ENCODE measurements at places on chromosomes 2 and 18.

GRCh38 chr2:86226070-86226469 lies 26.8 kb downstream of the MRPL35 start:
- DNase-seq, result no peak

DNA sequence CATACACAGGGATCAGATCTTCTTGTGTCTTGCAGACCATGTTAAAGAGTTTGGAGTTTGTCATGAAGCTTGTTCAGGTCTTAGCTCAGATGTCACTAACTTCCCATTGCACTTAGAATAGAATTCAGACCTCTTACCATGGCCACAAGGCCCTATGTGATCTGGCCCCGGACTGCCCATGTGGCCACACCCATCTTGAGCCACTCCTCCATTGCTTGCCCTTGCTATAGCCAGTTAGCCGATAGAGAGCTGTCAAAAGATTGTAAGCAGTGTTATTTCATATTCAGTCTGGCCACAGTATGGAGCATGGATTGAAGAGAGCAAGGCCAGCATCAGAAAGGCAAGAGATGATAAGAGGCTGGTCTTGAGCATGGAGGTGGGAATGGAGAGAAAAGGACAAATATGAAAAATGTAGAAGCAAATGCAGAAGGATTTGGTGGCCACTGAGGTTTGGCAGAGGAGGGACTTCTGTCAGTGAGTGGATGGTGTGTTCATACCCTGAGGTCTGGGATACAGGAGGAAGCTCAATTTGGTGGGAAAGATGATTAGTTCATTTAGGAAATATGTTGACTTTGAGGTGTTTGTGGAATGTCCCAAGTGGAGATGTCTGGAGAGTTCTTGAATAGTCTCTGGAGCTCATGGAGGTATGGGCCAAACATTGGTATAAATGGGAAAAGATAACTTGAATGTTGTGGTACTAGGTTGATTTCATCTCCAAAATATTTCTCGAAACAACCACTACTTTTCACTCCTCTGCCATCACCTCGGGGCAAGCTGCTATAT lies 10.6 kb downstream of the DGUOK start:
- DNase-seq, result no peak

DNA sequence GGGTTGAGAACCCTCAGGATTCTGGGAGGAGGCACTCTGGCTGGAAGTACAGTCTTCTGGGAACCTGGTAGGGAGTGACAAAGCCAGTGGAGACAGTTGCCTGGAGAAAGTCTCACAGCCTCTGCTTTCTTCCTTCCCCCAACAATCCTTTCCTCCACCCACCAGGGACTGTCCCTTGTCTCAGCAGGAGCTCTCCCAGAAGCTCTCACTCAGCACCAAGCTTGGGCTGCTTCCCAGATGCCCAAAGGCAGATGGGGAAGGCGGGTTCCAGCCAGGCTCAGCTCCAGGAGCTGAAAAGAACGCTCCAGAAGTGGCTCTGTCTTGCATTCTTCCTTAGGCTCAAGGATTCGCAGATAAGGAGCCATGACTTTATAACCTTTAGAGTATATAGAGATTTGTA lies 7.6 kb upstream of the NAGK start:
- no peak for DNase-seq

DNA sequence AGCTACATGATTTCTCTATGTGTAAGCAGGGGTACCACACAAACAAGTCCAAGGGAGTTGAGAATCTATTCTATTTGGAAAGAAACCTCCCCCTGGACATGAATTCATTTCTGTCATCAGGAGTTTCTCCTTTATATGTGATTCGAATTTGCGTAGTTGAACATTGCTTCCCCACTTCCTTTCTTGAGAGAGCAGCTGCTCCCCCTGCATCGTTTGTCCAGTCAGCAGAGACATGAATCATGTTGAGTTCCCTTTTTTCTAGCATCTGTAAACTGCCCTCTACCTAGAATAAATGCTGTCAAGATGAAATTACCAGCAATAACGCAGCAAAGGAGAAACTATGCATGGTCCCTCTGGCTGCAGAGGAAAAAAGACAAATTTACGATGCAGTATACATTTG lies 73.8 kb downstream of the KIF5C start:
- DNase-seq, result no peak

DNA sequence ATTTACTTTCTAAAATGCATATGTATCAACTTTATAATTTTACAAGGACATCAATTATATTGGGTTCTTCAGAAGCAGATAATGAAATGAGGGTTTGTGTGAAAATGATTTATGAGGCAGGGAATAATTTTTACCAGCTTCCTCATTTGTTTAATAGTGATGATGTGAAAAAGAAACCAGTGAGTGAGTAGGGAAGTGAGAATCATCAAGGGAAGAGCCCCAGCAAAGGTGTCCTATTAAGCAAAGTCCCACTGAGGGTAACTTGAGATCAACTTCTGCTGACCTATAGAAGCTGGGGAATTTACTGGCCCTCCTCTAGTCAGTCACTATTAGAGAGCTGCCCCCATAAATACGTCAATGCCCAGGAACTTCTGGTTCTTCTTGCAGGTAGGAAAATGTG lies 266.8 kb upstream of the LYPD1 start:
- no peak for DNase-seq

DNA sequence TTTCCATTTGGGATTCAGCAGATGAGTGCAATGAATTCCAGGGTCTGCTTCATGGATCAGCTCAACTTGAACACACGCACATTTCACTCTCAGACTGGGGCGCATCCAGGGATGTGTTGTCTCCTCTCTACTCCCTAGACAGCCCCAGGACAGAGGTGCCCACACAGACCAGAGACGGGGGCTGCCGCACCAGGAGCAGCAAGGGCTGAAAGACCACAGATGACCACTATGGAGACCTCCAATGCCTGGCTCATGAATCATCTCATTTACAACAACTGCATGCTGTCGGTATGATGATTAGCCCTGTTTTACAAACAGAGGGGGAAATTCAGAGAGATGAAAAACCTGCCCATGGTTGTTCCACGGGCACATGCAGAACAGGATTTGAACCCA lies 63.1 kb downstream of the CYP26B1 start:
- DNase-seq, result no peak

- no peak for DNase-seq
Measured at GRCh38 chr2:177147093-177147694, 65.4 kb upstream of the HNRNPA3 start.

DNA sequence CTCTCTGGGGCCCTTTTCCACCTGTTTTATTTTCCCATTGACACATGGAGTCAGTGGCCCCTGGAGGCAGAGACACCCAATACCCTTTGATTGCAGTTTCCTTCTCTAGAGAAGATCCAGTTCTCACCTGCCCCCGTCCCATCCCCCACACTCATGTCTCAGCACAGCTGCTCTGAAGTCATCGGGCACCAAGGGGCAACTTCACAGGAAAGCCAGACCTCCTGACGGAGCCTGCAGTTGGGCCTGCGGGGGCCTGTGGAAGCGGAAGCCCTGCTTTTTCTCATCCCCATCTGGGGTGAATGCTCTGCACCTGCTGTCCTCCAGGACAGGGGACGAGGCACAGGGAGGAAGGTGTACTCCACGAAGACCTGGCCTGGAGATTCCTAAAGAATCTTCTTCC lies 308.3 kb upstream of the EPAS1 start:
- no peak for DNase-seq

DNA sequence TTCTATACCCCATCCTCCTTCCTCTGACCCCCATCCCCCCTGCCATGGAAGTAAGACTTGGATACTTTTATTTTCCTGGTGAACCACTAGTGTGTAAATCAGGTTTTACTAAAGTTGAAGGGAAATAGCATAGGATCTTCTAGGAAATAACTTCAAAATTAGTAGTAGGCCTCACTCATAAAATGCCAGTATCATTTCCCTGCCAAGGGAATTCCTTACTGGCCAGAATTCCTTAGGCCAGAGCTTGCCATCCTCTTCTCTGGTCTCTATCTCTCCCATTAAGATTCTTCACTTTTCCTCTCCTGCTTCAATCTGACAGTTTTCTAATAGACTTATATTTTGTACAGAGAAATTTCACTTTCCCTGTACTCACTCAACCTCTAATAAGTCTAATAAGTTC lies 322.8 kb upstream of the TANK start:
- no peak for DNase-seq

GRCh38 chr2:66034467-66034866 lies 400.5 kb upstream of the MEIS1 start:
- DNase-seq, result no peak

- no peak for DNase-seq
Measured at GRCh38 chr2:74010087-74010541, 25.4 kb downstream of the TET3 start.

- DNase-seq, result no peak
Measured at GRCh38 chr2:235858881-235859280, 309.3 kb downstream of the GBX2 start.

DNA sequence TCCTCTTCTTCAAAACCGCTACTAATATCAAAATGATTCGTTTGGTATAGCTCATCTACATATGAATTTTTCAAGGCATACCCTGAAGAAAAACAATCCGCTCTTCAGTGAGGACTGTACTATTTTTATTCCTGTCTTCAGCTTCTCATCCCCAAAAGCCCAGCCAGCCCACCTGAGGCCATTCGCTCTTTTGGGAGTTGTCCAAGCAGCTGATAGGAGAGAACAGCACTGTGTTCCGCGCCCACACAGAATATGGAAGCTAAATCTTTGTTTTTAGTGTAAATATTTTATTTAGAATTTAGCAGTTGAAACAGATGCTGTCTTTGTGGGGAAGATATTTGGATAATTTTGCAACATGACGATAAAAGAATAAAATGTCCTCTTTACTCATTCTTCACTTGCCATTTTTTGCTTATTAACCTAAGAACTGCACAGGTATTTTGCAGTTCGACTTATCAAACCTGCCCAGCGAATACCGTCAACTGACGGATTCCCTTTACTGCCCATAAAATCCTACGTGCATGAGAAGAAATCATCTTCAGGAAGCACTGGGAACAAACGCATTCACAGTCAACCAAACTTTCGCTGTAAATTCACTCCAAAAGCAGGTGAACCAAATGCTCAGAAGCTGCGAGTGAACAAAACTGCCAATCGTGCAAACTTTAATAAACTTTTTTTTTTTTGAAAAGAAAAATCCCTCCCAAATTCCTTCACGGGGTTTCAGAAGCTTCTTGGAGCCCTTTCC lies 3.4 kb downstream of the ZNF521 start:
- DNase-seq, result no peak

DNA sequence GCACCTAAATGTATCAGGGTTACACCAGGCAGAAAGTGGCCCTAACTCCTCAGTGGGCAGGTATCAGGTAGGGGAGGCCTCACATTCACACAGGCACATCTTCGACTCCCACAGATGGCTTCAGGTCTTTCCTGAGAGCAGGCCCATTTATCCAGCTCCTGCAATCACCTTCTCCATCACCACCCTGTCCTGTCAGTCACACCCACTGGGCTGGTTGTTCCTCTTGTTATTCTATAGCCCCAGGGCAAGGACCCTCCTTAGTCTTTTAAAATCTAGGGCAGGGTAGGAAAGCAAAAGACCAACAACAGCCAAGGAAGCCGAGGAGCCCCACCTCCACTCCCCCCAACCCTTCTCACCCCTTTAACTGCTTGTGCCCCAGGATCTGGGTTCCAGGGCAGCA lies 9.1 kb upstream of the HOXD4 start:
- no peak for DNase-seq

- DNase-seq, result no peak
Measured at GRCh38 chr18:56936457-56936856, 210.4 kb upstream of the BOD1L2 start.

DNA sequence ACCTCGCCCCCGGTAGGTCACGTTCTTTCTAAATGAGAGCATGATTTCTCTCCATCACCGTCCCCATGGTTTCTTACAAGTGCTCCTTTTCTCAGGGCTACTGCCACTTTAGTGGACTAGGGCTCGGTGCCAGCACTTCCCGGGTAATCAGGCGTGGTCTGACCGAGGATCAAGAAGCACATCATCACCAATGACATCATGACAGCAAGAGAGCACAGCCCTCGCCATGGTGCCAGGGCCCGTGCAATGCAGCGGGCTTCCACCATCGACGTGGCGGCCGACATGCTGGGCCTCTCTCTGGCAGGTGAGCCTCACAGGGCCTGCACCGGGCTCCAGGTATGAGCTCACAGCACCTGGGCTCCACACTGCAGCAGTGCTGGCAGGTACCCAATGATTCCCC lies 75.2 kb downstream of the INPP4A start:
- DNase-seq, result no peak

- DNase-seq, result no peak
Measured at GRCh38 chr2:70456585-70457495, 96.8 kb downstream of the TGFA start.

- DNase-seq, result no peak
Measured at GRCh38 chr2:224952936-224953657, 89.2 kb downstream of the DOCK10 start.

DNA sequence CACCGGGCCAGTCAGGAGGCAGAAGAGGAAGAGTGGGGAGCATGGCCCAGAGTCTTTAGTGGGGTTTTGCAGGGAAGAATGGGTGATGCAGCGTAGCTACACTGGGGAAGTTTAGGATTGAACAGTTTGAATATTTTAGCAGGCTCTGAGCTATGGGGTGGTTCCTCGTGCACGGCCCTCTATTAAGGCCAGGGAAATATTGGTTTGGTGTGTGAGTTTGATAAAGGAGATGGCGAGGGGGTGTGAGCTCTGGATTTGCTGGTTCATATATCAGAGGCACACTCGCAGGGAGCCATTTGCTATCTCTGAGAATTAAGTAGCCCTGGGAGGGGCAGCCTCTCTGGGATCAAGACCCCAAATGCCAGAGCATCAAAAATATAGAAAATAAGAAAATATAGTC lies 50.1 kb downstream of the BOLA3 start:
- DNase-seq, result no peak

- DNase-seq, result no peak
Measured at GRCh38 chr2:145022666-145023333, 502.9 kb upstream of the ZEB2 start.

DNA sequence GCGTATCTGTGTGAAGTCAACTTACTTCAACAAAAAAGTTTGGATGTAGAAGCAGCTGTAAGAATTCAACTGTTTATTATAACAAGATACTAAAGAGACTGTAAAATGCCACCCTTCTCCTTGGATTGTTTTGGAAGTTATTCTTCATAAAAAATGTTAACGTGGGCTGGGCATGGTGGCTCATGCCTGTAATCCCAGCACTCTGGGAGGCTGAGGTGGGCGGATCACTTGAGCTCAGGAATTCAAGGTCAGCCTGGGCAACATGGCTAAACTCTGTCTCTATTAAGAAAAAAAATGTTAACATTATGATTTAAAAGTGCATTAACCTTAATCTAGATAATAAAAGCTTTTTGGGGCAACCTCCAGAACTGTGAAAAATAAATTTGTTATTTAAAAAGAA lies 7.7 kb downstream of the CIAO1 start:
- no peak for DNase-seq

DNA sequence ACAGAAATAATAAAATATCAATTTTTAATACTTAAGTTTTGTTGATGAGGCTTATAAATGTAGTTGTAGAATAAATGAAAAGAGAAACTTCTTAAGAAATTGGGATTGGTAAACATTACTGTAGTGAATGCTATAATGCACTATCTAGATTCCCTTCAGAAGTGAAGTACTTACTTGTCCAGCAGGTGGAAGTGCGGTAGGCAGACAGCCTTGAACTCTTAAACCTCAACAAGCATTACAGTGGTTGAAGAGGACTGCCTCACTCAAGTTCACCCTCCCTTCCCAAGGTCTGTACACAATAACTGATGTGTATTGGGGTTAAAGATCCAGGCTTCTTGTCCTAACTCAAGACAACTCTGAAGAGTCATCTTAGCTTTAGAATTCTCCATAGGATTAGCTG lies 931.0 kb upstream of the LRRTM1 start:
- no peak for DNase-seq

Measured in activated CD4-positive, alpha-beta T cell treated with anti-CD3 and anti-CD28 coated beads, Interleukin-2, amount 50 U/mL, for 24 hours (primary cell).